ENCODE measurements at places on chromosomes 5 and 9.

DNA sequence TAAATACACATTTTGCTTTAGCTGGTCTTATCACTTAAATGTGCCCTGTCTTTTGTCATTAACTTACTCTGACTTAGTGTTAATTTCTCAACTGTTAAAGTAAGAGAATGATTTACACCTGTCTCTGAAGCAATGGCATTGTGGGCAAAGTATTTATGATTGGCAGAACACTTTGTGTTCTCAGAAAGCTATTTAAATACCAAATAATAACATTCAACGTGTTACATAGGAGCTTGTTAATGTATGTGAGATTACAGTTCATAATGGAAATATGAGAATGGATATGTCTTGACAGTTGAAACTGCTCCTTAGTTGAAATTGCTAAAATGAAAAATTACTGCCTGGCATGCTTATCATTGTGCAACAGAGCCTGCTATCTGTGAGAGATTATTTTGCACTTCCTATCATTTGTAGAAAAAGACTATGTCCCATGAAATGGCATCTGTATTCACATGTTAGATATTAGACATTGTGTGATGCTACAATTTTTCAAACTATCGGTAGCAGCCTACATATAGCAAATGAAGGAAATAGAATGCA is 46.1 kb downstream of the PRR16 start:
- DNase-seq, result no peak

- DNase-seq, result no peak
These were observed 367.4 kb upstream of the TRPC7 start for GRCh38 chr5:136732751-136733150.

- peak; percentile 68 for DNase-seq
These were observed 84.2 kb upstream of the PCSK1 start for GRCh38 chr5:96517295-96517694.

DNA sequence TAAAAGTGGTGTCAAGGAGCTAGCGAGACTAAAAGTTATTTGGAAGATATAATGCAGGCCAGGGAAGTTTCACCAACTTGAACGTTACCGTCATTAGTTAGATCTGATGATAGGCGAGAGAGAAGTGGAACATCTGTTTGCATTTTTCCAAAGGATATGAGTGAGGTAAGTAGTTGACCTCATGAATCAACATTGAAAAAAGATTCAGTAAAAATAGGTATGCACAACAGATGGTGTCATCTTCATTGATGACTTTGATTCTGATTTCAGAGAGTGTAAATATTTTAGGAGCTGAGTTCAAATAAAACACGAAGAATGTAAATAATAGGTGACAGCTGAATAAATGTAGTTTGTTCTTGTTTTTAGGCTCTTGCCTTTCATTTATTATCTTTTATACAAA is 998.9 kb upstream of the CDH6 start:
- DNase-seq, result no peak

GRCh38 chr5:173873306-173873922 is 14.7 kb upstream of the CPEB4 start:
- no peak for DNase-seq

- no peak for DNase-seq
These were observed 46.2 kb upstream of the TNPO1 start for GRCh38 chr5:72770266-72770665.

GRCh38 chr5:77024490-77024889 is 5.7 kb upstream of the AGGF1 start:
- DNase-seq, result no peak

- DNase-seq, result no peak
These were observed 19.8 kb upstream of the PAX5 start for GRCh38 chr9:37053684-37054362.

DNA sequence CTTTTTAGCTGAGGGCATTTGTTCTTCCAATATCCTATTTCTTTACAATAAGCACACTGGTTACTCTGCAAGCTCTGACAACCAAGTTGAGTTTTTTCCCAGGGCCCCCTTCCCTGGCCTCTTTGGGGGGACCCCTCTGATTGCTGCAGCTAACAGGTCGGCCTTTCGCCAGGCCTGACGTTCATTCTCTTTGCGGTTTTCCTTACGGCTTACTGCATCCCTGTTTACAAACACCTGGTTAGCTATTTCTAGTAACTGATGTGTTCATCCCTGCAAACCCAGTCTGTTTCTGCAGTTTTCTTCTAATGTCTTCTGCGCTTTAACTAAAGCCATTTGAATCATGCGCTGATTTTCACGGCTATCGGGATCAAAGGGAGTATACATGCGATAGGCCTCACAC is 37.5 kb upstream of the PPP1R26 start:
- peak; percentile 79 for DNase-seq

Data from DMS79 treated with DMSO at 0.1 percent for 48 hours (cell line).